ENCODE measurements at places on chromosomes 16 and 17. TPM values are rescaled to one million over a fixed set of nuclear protein-coding genes. Genes with fewer than 3 reads are reported as not detected.

DNA sequence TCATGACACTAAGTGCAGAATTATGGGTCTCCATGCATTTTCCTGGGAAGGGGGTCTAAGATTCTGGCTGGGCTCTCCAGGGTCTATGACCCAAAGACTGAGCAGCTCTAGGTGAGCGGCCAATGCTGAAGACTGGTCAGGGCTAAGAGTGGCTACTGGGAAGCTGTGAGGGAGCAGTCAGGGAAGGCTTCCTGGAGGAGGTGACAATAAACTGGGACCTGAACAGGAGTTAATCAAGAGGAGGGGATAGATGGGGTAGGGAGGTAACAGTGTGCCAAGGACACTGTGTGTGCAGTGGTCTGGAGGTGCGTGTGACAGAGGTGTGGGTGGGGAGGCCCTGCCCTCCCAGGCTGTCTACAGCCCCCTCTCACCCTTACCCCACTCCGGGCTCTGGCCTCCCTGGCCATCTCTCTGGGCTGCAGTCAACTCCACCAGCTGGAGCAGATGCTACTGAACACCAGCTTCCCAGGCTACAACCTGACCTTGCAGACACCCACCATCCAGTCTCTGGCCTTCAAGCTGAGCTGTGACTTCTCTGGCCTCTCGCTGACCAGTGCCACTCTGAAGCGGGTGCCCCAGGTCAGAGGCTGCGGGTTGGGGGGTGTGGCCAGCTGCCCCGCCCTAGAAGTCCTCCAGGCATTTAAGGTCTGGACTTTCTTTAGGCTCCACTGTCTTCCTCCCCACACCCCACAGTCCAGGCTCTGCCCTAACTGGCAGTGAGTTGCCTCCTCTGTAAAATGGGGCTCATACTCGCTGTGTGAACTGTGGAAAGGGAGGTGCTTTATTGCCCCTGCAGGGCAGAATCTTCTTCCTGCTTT is 20.4 kb downstream of the ADGRG5 start:
- no peak for DNase-seq

- no peak for DNase-seq
Observed at GRCh38 chr16:55116165-55116920, 185.7 kb downstream of the IRX5 start.

The MAP2K6 gene
- 3.2 TPM for total RNA-seq

The MYO19 gene
- 153 TPM for total RNA-seq

DNA sequence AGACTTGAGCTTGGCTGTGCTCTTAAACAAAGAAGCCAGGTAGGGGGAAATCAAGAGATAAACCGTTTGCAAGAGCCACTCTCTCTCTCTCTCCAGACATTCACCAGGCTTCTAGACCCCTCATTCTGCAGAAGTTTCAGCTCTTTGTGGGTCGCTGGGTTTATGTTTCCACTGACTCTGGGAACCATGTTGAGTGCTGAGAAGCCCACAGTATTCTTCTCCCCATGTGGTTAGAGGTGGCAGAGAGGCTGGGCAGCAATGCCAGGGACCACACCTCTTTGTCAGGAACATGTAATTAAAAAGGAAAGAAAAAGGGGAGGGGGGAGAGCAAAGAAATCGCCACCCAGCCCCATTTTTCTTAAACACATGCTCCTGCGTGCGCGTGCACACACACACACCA is 154.8 kb upstream of the SOX9 start:
- no peak for DNase-seq

- DNase-seq: no peak
Observed at GRCh38 chr17:12632785-12633184, 32.9 kb upstream of the MYOCD start.

- no peak for DNase-seq
Observed at GRCh38 chr17:76056882-76057281, 15.4 kb downstream of the SRP68 start.

DNA sequence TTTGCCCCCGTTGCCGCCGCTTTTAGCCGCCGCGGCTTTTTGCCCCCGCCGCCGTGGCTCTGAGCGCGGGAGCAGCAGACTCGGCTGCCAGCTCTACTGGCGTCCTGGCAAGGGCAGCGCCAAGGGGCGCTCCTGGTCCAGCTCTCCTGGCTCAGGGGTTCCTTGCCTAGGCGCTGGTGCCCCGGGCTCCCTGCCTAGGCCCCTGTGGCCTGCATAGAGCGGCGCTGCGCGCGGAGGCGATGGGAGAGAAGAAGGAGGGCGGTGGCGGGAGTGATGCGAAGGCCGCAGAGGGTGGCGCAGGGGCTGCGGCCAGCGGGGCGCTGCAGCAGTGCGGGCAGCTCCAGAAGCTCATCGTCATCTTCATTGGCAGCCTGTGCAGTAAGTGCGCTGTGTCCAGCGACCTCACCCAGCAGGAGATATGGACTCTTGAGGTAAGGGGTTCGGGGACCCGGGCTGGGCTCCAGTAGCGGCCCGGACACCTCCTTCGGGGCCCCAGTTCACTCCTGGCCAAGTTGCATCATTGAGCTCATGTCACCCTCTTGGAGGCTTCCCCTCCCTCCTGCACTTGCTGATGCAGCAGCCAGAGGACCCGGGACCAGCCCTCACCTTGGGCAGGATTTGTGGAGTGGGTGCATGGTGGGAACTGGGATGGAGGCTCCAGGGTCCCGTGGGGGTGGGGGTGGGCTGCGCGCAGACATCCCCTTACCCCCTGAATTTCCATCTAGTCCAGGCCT is 1344.4 kb downstream of the TP53TG3F start:
- no peak for DNase-seq

The SAT2 gene
- 49.6 TPM for total RNA-seq

GRCh38 chr16:21652453-21652852 is at the start of gene IGSF6:
Gene IGSF6, minus strand, starts transcription at chr16:21652608. Its CDS starts 10 bp downstream, at chr16:21652598.
- DNase-seq: no peak

- no peak for DNase-seq
Observed at GRCh38 chr16:8391257-8391656, 199.1 kb downstream of the TMEM114 start.

GRCh38 chr16:27678955-27679354 is 129.0 kb downstream of the KATNIP start:
- DNase-seq: no peak

- DNase-seq: no peak
Observed at GRCh38 chr17:43437756-43438155, 39.0 kb downstream of the ARL4D start.

- DNase-seq: no peak
Observed at GRCh38 chr17:78882540-78883088, 20.4 kb downstream of the CEP295NL start.

The KCNJ12 gene
- total RNA-seq: not detected

DNA sequence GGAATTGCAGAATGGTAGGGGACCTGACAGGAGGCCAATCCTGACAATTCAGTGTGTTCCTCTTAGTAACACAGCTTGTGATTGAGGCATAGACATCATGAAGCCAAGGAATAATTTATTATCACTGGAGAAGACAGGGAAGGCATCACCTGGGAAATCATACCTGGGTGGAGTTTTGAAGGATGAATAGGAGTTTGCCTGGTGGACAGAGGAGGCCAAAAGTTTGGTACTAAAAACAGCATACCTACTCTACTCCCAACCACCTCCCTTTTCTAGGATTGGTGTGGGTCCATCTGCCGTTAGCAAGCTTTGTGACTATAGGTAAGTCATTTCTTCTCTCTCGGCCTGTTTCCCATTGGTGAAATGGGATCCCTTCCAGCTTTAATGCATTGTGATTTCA is 88.0 kb downstream of the RAB11FIP4 start:
- no peak for DNase-seq

- DNase-seq: no peak
Observed at GRCh38 chr17:7750321-7750821, 32.8 kb downstream of the DNAH2 start.

The QPRT gene
- total RNA-seq: 10.1 TPM

DNA sequence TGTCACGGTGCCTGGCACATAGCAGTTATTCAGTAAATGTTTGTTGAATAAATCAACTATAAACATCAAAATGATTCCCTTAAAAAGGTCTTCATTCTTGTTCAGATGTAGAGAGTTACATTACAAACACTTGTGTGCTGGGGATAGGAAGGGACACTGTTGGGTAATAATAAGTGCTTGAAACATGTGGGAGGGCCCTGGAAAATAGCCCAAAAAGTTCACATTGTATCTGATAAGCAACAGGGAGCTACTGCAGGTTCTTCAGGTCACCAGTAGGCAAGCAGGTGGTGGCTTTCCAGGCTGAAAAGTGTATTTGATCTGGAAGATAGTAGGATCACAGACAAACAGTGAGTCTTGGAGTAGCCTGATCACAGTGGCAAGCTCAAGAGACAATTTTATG is 19.0 kb upstream of the ZNF652 start:
- DNase-seq: no peak

DNA sequence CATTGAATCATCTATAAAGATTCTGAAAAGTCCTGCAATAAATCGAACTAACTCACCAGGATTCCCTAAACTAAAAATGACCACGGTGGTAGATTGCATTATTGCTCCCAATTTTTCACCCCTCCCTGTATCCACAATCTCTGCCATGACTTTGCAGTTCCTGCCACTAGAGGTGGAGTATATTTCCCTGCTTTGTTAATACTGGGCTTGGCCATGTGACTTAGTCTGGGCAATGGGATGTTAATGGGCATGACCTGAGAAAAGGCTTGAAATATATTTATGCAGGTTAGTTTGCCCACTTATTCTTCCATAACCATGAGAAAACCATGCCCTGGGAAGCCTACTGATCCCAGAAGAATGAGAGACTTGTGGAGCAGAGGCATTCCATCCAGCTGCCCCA is 59.1 kb downstream of the NOG start:
- DNase-seq: no peak

DNA sequence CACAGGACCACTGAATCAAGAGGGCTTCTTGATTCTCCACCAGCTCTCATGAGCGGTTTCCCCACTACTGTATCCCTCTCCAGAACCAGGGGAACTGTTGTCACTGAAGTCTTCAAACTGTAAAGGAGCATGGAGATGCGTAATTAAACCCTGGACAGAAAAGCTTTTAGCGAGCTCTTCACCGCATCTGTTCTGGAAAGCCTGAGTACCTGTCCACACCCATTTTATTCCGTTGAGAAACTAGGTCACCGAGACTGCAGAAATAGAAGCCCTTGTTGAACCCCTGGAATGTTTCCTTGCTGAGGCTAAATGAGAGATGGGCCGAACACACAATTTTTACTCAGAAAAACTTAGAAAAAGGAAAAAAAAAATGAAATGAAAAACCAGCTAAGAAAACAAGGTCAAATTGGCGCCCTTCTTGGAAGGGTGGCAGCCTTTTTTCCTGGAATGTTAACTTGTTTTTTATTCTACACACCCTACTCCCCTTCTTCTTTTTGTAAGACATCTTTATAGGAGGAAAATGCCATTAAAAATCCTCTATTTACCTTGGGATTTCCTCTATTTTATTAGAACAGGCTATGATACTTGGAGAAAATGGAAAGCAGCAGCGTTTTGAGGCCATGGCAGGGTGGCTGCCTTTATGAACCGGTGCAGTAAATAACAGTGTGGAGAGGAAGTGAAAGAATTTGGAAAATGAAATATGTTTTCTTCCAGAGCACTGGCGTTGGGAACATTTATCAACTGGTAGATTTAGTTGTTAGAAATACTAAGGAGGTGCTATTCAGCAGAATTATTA is 52.6 kb upstream of the CRISPLD2 start:
- no peak for DNase-seq

- DNase-seq: no peak
Observed at GRCh38 chr16:81729451-81729850, 49.6 kb upstream of the PLCG2 start.

The PTGES3L gene
- total RNA-seq: 1.1 TPM

GRCh38 chr17:48180842-48181629 is 73.5 kb downstream of the SNX11 start:
- no peak for DNase-seq

The ABCC11 gene
- total RNA-seq: 0.50 TPM

- no peak for DNase-seq
Observed at GRCh38 chr17:50603340-50603739, 31.3 kb upstream of the ABCC3 start.

The MMP28 gene
- 0.74 TPM for total RNA-seq

DNA sequence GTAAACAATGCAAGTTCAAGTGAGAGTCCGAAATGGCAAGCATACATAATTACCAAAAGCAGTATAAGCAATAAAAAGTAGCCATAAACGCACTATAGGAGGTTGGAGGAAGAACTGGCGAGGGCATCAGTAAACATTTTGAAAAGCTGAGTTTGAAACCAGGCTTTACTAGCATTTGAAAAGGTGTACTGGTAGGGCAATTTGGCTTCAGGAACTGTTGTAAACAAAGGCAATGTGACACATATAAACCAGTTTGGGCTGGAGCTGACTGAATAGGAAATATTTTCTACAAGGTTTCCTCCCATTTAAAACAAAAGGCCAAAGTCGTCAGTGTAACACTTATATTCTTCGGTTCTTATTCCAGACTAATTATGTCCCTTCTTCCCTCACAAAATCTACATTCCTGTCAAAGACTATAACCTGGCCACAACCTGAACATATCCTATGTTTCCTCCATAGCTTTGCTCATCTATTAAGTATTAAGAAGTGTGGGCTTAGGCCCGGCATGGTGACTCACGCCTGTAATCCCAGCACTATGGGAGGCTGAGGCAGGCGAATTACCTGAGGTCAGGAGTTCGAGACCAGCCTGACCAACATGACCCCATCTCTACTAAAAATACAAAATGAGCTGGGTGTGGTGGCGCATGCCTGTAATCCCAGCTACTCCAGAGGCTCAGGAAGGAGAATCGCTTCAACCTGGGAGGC is 7.8 kb downstream of the CBX1 start:
- no peak for DNase-seq

- DNase-seq: no peak
Observed at GRCh38 chr17:79047291-79047920, 23.4 kb downstream of the C1QTNF1 start.

GRCh38 chr17:79020631-79021301 is 3.2 kb upstream of the C1QTNF1 start:
- no peak for DNase-seq

The UMOD gene
- not detected for total RNA-seq

DNA sequence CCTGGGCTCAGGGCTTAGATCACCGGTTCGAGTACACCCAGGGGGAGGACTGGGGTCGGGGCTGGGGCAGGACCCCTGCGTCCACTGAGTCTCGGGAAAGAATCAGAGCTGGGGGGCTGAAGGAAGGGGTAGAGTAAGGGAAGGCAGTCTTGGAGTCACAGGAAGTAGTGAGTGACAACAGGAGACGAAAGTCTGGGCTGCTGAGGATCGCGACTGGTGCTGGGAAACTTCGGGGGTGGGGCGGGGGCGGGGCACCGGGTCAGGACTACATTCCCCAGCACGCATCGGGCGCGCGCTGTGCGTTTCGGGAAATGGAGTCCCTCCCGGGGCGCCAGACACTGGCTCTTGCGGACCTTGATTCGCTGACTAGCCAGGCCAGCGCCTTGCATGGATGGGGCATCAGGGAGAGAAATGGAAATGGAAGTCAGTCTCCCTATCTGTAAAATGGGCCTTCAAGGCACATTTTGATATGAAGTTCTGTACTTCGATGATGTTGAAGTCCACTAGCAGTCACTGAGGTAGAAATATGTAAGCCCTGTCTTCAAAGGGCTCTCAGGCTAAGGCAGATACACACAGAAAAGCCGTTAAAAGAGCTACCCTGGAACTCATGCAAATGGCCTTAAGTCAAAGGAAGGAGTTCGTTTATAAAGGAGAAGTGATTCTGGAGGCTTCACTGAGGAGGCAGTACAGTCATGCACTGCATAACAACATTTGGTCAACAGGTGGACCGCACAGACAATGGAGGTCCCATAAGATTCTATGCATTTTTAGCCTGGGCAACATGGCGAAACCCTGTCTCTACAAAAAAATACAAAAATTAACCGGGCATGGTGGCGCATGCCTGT is 697 bp downstream of the CTF1 start:
- peak; percentile 85 for DNase-seq
